ENCODE measurements at places on chromosomes 7 and 10.

GRCh38 chr7:74063646-74064045, 20.0 kb upstream of the LIMK1 start:
- DNase-seq = no peak

DNA sequence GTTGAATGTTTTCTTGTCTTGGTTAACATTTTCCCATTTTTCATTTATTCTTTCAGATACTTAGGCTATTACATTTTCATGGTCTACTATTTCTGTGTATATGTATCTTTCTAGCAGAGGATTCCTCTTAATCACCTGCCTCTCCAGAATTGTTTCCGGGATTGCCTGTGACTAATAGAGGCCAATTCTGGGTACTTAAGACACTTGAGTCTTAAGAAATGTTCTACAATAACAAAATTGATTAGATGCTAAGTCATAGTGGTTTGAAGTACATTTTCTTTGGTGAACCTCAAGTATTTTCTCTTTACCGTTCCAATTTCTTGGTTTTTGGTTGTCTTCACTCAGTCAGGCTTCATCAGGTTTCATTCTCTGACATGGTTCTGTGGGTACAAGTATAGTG, 26.4 kb downstream of the BBS9 start:
- no peak for DNase-seq

- DNase-seq = no peak
Observed at GRCh38 chr7:128745706-128746105, 6.5 kb downstream of the CALU start.

DNA sequence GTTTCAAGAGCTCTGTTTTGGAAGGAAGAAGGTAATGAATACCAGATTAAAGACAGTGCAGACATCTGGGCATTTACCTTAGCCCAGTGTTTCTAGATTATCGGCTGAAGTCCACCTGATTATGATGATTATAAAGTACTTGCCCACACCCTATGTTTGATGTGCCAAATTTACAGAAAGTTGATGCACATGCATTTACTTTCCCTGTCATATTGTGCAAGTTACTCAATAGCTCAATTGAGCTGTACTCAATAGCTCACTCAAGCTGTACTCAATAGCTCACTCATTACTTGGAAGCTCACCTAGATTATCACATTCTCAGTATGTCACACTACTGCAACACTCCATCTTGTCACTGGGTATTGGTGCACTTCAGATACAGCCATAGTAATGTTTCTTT, 13.5 kb downstream of the MGAM start:
- DNase-seq = no peak

GRCh38 chr7:136114966-136115762, 138.0 kb upstream of the MTPN start:
- no peak for DNase-seq

DNA sequence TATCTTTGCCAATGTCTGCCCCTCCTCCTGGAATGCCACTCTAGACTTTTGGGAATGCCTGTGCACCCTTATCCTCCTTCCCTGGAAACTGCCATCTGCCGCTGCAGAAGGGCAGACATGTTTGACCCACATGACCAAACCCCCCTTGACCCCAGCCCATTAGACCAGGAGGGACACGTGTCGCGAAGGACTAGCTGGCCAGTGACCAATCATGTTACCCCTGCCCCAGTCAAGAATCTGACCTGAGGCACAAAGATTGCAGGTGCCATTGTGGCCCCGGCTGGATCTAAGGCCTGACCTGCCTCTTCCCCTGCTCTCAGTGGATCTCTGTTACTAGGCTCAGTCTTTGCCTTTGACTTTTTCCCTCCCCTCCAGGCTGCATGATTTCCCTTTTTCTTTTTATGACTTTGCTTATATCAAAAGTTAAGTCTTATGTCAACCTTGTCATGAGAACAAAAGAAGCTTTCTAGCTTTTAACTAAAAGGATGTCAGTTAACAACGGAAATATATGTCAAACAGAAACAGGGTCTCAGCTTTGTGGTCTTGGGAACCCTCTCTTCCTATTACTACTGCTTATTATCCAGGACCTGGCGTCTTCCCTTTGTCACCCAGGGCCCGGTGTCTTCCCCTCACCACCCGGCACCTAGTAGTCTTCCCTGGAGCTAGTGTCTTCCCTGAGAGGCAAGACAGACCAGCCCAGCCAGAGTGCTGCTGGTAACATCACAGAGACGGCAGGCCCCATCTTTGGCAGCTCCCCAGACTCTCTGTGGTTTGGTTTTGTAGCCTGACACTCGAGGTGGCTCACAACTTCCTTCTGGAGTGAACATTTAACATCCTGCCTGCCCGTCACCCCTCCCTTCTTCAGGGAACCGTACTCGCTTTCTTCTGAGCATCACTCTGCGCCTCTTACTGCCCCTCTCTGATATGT, 24.4 kb upstream of the PPIF start:
- DNase-seq = no peak

DNA sequence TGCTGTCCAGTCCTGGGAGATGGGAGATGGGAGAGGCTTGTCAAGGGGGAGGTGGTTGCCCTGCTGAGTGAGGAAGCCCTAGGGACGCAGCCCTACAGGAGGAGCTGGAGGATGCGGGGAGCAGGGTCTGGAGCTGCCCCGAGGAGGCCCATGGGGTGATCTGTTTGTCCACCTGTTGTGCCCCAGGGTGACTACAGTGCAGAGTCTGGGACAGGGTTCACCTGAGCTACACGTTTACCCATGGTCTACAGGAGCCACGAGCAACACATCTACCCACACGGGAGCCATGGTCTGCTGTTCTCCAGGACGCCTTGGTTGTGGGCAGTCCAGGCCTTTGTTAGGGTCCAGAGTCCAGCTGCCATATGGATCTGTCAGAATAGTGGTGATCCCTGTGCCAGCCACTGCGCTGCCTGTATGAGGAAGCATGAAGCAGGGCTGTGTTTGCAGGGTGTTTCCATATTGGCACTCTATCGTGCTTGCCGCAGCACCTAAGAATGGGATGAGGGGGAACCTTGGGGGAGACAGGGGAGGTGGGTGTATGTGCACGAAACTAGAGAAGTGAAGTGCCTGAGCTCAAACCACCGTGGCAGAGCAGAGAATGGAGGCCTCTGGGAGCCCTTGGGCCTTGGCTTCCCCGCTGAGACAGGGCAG, 23.7 kb downstream of the ZNF775 start:
- no peak for DNase-seq
